ENCODE measurements at places on chromosomes 2 and 18.

DNA sequence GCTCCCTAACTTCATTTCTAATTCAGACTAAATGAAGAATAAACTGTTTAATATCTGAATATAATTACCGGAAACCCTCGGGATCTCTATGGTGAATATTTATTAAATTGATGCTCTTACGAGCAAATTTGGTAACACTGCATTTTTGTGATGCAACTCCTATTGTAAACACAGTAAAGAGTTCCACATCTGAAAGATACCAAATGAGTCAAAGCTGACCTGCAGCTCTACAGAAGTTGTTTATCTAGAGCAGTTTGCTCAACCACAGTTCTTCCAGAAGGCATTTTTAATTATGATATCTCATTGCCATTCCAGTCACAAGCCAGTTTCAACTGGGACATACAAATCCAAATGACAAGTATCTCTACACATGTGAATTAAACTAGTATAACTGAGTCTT is 129.7 kb downstream of the PKP4 start:
- no peak for DNase-seq

DNA sequence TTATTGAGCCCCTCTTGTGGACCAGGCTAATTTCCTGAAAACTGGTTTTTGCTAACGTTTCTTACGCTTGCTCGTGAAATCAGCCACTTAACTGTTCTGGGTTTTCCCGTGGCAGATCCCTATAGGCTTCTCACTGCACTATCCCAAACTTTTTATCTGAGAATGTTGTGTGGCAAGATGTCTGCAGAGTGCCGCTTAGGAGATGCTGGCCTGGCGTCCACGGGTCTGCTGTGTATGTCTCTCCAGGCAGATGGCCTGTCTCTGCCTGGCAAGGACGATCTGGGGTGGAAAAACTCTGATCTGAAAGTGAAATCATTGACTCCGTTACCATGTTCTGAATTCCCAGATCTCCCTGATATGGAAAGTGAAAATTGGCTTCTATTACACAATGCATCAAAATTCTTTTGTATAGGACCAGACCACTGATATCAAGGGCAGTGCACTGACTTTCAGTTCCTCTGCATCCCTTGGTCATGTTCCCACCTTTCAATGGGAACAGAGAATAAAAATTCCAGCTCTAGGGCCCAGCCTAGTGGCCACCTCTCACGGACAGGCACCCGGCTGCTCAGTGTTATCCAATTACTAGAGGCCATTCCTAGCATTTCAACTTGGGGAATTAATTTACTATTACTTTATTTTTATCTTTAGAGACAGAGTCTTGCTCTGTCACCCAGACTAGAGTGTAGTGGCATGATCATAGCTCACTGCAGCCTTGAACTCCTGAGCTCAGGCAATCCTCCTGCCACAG is 154.6 kb downstream of the ACOXL start:
- no peak for DNase-seq

- no peak for DNase-seq
Measured at GRCh38 chr18:36468161-36468560, 170.6 kb downstream of the FHOD3 start.

GRCh38 chr2:208204166-208204565 is 14.3 kb upstream of the C2orf80 start:
- no peak for DNase-seq

DNA sequence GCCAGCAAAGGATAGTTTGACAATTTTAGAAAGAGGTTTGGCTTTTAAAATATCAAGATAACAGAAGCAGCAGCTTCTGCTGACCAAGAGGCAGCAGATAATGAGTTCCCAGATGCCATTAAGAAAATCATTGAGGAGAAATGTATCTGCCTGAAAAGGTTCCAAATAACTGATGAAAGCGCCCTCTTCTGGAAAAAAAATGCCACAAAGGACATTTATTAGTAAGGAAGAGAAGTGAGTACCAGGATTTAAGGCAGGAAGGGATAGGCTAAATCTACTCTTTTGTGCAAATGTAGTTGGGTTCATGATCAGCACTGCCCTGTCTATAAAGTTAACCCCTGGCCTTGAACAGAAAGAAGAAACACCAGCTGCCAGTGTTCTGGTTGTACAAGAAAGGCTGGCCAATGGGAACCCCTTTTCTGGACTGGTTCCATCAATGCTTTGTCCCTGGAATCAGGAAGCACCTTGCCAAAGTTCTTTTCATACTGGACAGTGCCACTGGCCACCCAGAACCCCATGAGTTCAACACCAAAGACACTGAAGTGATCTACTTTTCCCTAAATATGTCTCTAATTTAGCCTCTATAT is 40.6 kb downstream of the DHX57 start:
- no peak for DNase-seq

DNA sequence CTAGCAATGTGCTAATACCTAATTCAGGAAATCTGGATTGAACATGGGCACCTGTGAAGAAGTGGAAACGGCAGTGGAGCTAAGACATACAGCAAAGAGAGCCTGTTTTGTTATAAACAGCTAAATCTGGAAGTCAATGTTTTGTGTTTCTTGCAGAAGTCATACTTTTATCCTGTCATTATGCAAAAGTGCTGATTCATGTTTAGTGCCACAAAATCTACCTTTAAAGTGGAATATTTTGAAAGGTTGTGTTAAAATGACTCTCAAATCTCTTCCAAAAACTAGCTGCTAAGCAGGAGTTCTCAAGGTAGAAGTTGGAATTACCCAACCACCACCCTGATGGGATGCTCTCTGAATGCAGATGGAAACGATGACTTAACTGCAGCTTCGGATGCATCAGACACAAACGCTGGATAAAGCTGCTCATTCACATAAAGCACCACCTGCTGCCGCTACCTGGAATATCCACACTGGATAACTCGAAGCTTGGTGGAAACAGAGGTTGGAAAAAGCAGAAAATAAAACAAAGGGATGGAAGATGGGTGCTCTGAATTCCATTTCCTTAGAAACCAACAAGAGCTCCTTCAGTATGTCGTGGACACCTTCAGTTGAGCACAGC is 132.6 kb upstream of the ZNF236 start:
- no peak for DNase-seq

All from activated B cell treated with CpG ODN at 0.5 μM for 24 hours (primary cell).